ENCODE measurements at places on chromosomes 1 and 21.

DNA sequence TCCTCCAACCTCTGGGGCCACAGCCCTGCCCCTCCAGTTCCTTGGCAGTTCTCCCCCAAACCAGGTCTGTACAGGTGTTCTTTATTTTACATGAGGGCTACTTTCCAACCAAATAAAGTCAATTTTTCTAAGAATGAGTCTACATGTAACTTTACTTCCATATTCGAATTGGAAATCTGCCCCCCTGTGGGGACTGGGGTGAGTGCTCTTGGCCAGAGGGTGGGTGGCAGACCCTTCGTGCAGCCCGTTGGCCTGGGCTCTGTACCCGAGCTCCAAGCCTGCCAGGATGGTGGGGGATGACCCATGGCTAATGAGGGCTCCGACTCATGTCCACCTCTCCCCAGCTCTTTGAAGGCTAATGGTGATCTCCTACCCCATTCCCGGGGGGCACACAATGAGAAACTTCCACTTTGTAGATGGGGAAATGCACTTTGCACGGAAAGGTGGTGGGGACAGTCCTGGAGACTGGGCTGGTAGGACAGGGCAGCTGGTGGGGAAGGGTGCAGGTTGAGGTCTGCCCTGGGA is 589 bp upstream of the CATSPER4 start:
- no peak for DNase-seq
- no peaks in the 10 kb centered on the region for H3K4me1 ChIP-seq
- no peak overlapping the region for H3K4me3 ChIP-seq
- no peaks in the 10 kb centered on the region for H3K36me3 ChIP-seq
- H3K27me3 ChIP-seq: peaks cover 30% of the 10 kb centered on the region

GRCh38 chr1:8664887-8665286 is 152.6 kb downstream of the RERE start:
- H3K27ac ChIP-seq: no peak overlapping the region
- H3K4me1 ChIP-seq: peaks cover 22% of the 10 kb centered on the region
- H3K27me3 ChIP-seq: no peaks in the 10 kb centered on the region
- H3K4me3 ChIP-seq: no peak overlapping the region
- DNase-seq: no peak
- no peaks in the 10 kb centered on the region for H3K36me3 ChIP-seq

DNA sequence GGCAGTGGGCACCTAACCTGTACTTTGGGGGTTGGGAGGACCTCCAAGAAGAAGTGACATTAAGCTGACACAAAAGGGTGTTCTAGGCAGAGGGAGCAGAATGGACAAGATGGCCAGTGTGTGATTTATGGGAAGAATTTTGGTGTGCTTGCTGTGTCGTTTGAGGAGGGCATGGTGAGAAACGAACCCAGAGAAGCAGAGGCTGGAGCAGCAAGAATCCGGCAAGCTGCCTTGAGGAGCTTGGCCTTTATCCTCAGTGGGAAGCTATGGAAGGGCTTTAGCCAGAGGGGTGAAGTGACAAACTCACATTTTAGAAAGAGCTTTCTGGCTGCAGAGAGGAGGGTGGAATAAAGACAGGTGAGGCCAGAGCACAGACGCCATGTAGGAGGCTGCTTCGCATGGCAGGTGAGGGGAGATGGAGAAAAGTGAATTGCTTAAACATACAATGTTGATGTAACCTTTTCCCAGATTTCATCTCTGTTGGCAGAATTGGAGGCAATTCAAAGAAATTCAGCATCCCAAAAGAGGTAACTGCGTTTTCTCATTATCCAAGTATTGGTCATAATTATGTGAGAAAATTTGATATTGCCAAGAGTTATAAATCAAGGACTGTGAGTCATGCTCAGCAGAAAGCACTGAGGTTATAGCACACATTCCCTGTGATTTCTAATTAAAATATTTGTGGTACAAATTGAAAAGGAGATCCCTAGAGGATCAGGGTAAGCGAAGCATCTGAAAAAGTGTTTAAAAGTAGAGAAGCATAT is 26.5 kb downstream of the TRIM45 start:
- peaks cover 2% of the 10 kb centered on the region for H3K27me3 ChIP-seq
- H3K27ac ChIP-seq: peak overlapping the region; percentile 99
- H3K36me3 ChIP-seq: peaks cover 32% of the 10 kb centered on the region
- H3K4me3 ChIP-seq: peak overlapping the region; percentile 81

GRCh38 chr1:43438006-43438405 is 15.7 kb downstream of the HYI start:
- H3K4me3 ChIP-seq: no peak overlapping the region
- peaks cover 16% of the 10 kb centered on the region for H3K4me1 ChIP-seq
- no peak overlapping the region for H3K27ac ChIP-seq
- peaks cover 14% of the 10 kb centered on the region for H3K36me3 ChIP-seq
- DNase-seq: no peak

GRCh38 chr1:15492596-15492995 is 16.7 kb downstream of the CELA2B start:
- H3K27ac ChIP-seq: no peak overlapping the region
- H3K36me3 ChIP-seq: peaks cover 12% of the 10 kb centered on the region
- H3K4me1 ChIP-seq: no peaks in the 10 kb centered on the region
- H3K27me3 ChIP-seq: no peaks in the 10 kb centered on the region
- DNase-seq: no peak
- H3K4me3 ChIP-seq: no peak overlapping the region

DNA sequence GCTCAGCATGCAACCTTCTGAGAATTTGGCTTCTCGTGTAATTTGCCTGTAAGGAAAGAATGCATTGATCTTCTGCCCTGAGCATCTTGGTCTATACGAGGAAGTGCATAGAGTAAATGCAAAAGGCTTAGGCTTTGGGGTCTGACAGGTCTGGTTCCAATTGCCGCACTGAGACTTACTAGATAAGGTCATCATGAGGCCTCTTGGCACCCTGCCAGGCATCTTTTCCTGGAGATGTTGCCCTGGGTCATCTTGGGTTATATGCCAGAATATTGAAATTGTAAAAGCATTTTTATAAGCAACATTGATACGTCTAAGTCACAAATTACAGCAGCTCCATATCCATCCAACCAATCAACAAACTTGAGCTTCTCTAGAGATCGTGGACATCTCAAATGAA is 108.8 kb upstream of the WARS2 start:
- no peaks in the 10 kb centered on the region for H3K27me3 ChIP-seq
- H3K27ac ChIP-seq: no peak overlapping the region
- H3K4me3 ChIP-seq: no peak overlapping the region
- no peak for DNase-seq
- no peaks in the 10 kb centered on the region for H3K4me1 ChIP-seq
- H3K36me3 ChIP-seq: no peaks in the 10 kb centered on the region

- H3K4me3 ChIP-seq: no peak overlapping the region
- no peak overlapping the region for H3K27ac ChIP-seq
- no peaks in the 10 kb centered on the region for H3K36me3 ChIP-seq
- H3K4me1 ChIP-seq: no peaks in the 10 kb centered on the region
- H3K27me3 ChIP-seq: peaks cover 6% of the 10 kb centered on the region
- no peak for DNase-seq
Measured at GRCh38 chr1:96492236-96492635, 229.3 kb upstream of the PTBP2 start.

DNA sequence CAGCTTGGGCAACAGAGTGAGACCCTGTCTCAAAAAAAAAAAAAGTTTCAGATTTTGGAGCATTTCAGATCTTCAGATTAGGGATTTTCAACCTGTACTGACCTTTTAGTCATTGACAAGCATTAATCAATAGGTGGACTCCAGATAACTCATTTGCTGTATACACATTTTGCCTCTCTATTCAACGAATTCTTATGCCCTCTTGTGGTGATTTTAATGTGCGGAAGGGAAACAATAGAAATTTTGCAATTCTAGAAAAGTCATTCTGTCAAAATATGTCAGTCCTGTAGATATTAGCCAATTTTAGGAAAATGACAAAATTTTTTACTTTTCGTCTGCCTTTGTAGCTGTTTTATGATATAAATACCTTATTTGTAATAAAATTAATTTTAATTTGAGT is 11.6 kb upstream of the OR2G2 start:
- peaks cover 3% of the 10 kb centered on the region for H3K27me3 ChIP-seq
- no peaks in the 10 kb centered on the region for H3K4me1 ChIP-seq
- DNase-seq: no peak
- no peak overlapping the region for H3K4me3 ChIP-seq

DNA sequence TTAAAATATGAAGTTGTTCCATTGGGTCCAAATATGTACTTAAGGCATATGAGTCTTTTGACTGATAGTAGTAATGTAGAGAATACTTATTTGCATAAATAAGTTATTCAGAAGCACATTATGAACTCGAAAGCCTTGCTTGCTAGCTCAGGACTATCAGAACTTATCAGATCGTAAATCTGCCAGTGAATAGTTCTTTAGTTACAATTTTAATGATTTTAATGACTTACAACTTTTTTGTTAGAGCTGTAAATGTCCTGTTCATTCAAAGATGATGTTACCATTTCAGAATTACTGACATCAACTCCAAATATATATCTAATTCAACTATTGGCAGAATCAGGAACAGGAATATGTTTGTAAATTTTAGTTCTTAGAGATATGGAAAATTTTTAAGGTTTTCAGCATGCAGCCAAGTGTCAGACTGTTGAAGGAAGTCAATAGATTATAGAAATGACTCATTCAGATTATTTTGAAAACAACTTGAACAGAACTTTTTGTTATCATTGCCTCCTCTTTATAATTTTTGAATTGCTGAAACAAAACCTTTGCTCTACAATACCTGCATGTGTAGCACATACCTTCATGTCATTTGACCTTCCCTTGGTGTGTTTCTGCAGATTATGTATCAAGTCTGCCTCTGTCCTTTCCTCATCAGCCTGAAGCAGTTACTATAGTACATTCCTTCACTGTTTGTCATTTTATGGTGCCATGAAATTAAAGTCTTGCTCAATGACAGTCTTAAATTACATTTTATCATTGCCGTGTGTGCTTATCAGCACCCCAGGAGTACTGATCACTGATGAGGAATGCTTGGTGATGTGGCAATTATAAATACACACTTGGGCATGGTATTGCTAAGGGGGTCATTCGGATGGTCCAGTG is 44.9 kb downstream of the LRRC8D start:
- no peaks in the 10 kb centered on the region for H3K27me3 ChIP-seq
- H3K27ac ChIP-seq: peak overlapping the region; percentile 82
- peak overlapping the region; percentile 48 for H3K4me3 ChIP-seq

DNA sequence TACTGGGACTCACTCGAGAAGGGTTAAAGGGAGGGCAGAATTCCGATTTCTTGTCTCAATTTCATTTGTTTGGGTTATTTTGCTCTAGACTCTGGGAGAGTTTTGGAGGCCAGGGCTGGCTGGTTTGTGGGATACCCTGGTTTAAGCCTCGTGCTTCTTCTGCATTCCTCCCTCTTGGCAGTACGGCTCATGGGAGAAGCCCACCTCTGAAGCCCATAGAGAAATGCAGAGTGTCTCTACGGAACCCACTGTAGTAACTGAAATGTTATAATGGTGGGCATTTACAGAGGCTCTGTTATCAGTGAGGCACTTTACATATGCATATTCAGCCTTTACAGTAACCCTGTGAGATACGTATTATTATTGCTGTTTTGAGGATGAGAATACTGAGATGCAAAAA is 43.9 kb downstream of the ROR1 start:
- H3K36me3 ChIP-seq: peaks cover 6% of the 10 kb centered on the region
- no peaks in the 10 kb centered on the region for H3K27me3 ChIP-seq
- peaks cover 40% of the 10 kb centered on the region for H3K4me1 ChIP-seq
- DNase-seq: no peak
- no peak overlapping the region for H3K4me3 ChIP-seq
- no peak overlapping the region for H3K27ac ChIP-seq

DNA sequence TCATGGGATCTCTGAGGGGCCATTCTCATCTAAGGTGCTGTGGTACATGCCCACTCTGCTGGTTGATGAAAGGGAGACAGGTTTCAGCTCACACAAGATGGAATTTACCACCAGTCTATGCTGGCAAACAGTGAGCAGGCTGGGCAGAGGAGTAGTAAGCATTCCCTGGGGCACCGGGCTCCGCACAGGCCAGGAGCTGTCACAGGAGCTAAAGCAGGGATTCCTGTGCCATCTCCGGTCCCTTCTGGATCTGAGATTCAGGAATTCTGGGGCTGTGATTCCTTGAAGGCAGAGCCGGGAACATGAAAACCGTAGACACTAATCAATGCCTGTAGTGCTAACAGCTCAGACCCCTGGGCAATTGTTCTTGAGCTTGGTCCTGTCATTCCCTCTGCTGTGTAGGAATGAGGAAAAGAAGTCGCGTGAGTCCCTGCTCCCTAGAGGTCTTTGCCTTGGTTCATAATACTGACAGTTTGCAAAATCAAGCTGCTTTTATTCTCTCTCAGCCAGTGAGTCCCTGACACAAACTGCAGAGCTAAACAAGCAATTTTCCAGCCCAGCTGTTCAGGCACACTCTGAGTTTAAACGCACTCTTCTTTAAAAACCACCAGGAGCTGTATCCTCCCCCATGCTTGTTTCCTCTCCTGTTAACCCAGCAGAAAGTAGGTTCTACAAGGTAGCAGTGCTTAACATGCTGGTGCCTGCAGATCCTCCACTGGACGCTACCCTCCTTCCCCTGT is 52.5 kb downstream of the MDM4 start:
- H3K4me1 ChIP-seq: peaks cover 28% of the 10 kb centered on the region
- DNase-seq: no peak
- no peaks in the 10 kb centered on the region for H3K27me3 ChIP-seq

GRCh38 chr1:197768014-197768805 is 7.1 kb downstream of the DENND1B start:
- H3K36me3 ChIP-seq: peaks cover 8% of the 10 kb centered on the region
- H3K27ac ChIP-seq: no peak overlapping the region
- no peak overlapping the region for H3K4me3 ChIP-seq
- peaks cover 39% of the 10 kb centered on the region for H3K4me1 ChIP-seq
- DNase-seq: no peak

GRCh38 chr21:28884481-28884880 is 108.2 kb downstream of the LTN1 start:
- H3K36me3 ChIP-seq: peaks cover 9% of the 10 kb centered on the region
- no peak for DNase-seq
- H3K27me3 ChIP-seq: 0 out of 2 replicates have a peak, but pooled peaks cover 3% of the 10 kb centered on the region
- peak overlapping the region; percentile 99 for H3K27ac ChIP-seq

GRCh38 chr1:223832637-223832943 is 13.2 kb downstream of the TP53BP2 start:
- peak overlapping the region; percentile 97 for H3K27ac ChIP-seq
- no peaks in the 10 kb centered on the region for H3K27me3 ChIP-seq
- DNase-seq: no peak
- H3K4me3 ChIP-seq: peak overlapping the region; percentile 83

DNA sequence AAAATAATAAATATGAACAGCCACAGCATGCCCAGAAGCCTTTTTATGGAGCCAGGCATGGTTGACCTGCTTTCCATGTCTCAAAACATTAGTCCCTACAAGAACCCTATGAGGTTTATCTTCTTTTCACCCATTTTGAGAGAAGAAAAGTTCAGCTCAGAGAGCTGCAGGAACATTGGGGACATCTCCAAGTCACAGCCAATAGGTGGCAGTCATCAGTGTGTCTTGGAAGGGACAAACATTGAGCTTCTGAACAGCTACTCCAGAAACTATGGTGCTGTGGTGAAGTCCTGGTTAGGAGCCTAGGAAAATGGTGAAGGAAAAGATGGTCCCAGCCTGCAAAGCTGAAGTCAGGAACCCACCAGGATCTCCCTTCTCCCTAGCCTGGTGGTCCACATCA is 73.6 kb downstream of the JMJD4 start:
- no peak overlapping the region for H3K4me3 ChIP-seq
- no peaks in the 10 kb centered on the region for H3K4me1 ChIP-seq
- H3K27me3 ChIP-seq: no peaks in the 10 kb centered on the region
